ENCODE measurements at places on chromosomes 4 and X. TPM values are rescaled to one million over a fixed set of nuclear protein-coding genes. Genes with fewer than 3 reads are reported as not detected.

- H3K27me3 ChIP-seq, result peaks cover 24% of the 10 kb centered on the region
- H3K4me1 ChIP-seq, result no peaks in the 10 kb centered on the region
- no peaks in the 10 kb centered on the region for H3K36me3 ChIP-seq
- no peak for DNase-seq
- no peak overlapping the region for H3K27ac ChIP-seq
Observed at GRCh38 chrX:153438532-153438931, 7.3 kb downstream of the TREX2 start.

GRCh38 chr4:7347981-7348380 is 86.7 kb downstream of the PSAPL1 start:
- DNase-seq, result no peak
- H3K27ac ChIP-seq, result no peak overlapping the region
- H3K4me3 ChIP-seq, result no peak overlapping the region
- H3K4me1 ChIP-seq, result no peaks in the 10 kb centered on the region
- no peaks in the 10 kb centered on the region for H3K36me3 ChIP-seq
- H3K27me3 ChIP-seq, result peaks cover 5% of the 10 kb centered on the region

- no peak overlapping the region for H3K27ac ChIP-seq
- H3K36me3 ChIP-seq, result no peaks in the 10 kb centered on the region
- peak overlapping the region; percentile 52 for H3K4me3 ChIP-seq
Observed at GRCh38 chr4:173537613-173538147, 7.7 kb upstream of the HAND2 start.

DNA sequence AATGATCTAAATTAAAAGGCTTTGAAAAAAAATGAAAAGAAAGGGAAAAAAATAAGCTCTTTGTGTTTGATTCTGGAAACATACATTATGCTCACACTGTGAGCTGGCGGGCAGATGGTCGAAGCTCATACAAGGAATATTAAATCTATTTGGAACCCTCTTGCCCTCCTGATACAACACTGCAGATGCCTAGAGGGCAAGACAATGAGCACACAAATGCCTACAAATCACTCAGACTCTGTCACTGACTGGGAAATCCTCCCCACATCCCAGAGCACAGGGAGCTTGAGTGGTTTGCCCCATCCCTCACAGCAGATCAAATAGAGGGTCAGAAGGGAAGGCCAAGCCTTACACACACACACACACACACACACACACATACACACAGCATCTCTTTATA is 320.4 kb downstream of the HNRNPD start:
- no peaks in the 10 kb centered on the region for H3K4me1 ChIP-seq
- no peak for DNase-seq
- H3K4me3 ChIP-seq, result no peak overlapping the region
- peaks cover 2% of the 10 kb centered on the region for H3K27me3 ChIP-seq
- no peaks in the 10 kb centered on the region for H3K36me3 ChIP-seq
- H3K27ac ChIP-seq, result no peak overlapping the region

GRCh38 chr4:24973404-24973746 is 57.4 kb downstream of the LGI2 start:
- no peak overlapping the region for H3K27ac ChIP-seq
- H3K4me1 ChIP-seq, result no peaks in the 10 kb centered on the region
- no peak for DNase-seq
- no peaks in the 10 kb centered on the region for H3K36me3 ChIP-seq

The PWWP3B gene
- 11.8 TPM for total RNA-seq

GRCh38 chr4:111018216-111018615 is 395.3 kb upstream of the PITX2 start:
- no peaks in the 10 kb centered on the region for H3K36me3 ChIP-seq
- DNase-seq, result no peak
- H3K4me1 ChIP-seq, result no peaks in the 10 kb centered on the region
- no peak overlapping the region for H3K4me3 ChIP-seq

- no peak overlapping the region for H3K4me3 ChIP-seq
- no peaks in the 10 kb centered on the region for H3K4me1 ChIP-seq
- H3K27ac ChIP-seq, result no peak overlapping the region
- no peak for DNase-seq
- H3K27me3 ChIP-seq, result no peaks in the 10 kb centered on the region
Observed at GRCh38 chr4:47490550-47490949, 5.5 kb downstream of the ATP10D start.

The COQ2 gene
- total RNA-seq, result 29.1 TPM

DNA sequence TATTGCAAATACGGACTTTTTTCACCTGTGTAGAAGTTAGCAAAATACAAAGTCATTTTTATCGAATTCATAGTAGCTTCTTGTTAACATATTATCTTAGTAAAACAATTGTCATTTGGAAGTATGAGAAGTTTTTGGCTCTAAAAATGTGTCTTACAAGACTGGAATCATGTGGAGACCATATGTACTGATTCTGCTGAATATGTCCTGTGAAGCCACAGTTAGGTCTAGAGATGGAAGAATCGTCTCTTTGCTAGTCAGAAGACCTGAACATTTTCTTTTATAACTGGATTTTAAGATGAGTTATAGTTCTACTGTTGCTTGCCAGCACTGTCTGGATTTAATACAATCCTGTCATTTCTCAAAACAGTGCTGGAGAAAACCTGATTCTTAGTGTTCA is 29.0 kb downstream of the TMEM165 start:
- peaks cover 93% of the 10 kb centered on the region for H3K36me3 ChIP-seq
- DNase-seq, result no peak
- H3K27ac ChIP-seq, result no peak overlapping the region
- no peaks in the 10 kb centered on the region for H3K4me1 ChIP-seq
- no peak overlapping the region for H3K4me3 ChIP-seq

- no peak for DNase-seq
- H3K36me3 ChIP-seq, result no peaks in the 10 kb centered on the region
- H3K27ac ChIP-seq, result no peak overlapping the region
- H3K4me3 ChIP-seq, result no peak overlapping the region
Observed at GRCh38 chr4:7812231-7812857, 127.3 kb downstream of the AFAP1 start.

DNA sequence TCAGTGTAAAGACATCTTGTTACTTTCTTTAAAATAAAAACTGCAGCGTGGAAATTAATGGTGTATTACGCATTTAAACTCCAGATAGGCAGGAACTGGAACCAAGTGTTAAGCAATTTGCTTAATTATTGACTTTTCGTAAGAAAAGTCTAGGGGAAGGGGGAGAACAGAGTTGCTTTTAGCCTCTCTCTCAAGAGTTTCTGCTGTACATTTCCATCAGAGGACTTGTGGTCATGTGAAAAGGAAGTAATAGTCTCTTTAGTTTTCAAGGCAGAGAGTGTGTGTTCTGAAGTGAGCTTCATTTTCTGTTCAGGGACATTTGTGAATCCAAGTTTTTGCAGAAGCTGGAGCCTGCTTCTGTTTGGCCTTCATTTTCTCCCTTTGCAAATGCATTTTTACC is 127.2 kb downstream of the UBE2K start:
- H3K27me3 ChIP-seq, result no peaks in the 10 kb centered on the region
- H3K36me3 ChIP-seq, result peaks cover 39% of the 10 kb centered on the region
- no peaks in the 10 kb centered on the region for H3K4me1 ChIP-seq
- DNase-seq, result no peak
- H3K27ac ChIP-seq, result no peak overlapping the region
- no peak overlapping the region for H3K4me3 ChIP-seq

DNA sequence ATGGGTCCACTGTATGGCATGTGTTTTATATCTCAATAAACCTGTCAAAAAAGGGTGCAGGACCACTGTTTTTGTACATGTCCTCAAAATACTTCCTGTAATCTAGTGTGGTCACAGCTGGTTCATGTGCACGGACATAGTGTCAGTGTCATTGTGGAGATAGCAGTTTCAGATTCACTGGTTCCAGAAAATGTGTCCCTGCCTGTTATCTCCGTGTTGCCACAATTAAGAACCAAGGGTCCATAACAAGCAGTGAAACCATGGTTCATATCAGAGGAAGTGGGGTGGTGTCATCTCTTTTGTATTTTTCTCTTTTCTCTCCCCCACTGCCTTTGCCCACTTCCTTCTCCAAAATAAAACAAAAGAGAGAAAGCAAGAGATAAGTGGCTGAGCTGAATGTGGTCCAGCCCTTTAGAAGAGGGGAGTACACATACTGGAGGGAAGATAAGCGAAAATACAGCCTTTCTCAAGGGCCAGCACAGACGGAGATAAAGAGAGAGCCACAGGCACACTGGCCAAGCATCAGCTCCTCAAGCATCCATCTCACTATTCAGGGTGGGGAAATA is 51.2 kb downstream of the TBL1X start:
- H3K36me3 ChIP-seq, result no peaks in the 10 kb centered on the region
- no peak overlapping the region for H3K27ac ChIP-seq
- H3K4me1 ChIP-seq, result peaks cover 14% of the 10 kb centered on the region
- no peaks in the 10 kb centered on the region for H3K27me3 ChIP-seq
- DNase-seq, result no peak

GRCh38 chr4:39045827-39046221 is 13.6 kb upstream of the TMEM156 start:
- H3K4me1 ChIP-seq, result no peaks in the 10 kb centered on the region
- H3K27ac ChIP-seq, result peak overlapping the region; percentile 80
- no peaks in the 10 kb centered on the region for H3K36me3 ChIP-seq
- peak overlapping the region; percentile 84 for H3K4me3 ChIP-seq
- no peak for DNase-seq
- H3K27me3 ChIP-seq, result no peaks in the 10 kb centered on the region

DNA sequence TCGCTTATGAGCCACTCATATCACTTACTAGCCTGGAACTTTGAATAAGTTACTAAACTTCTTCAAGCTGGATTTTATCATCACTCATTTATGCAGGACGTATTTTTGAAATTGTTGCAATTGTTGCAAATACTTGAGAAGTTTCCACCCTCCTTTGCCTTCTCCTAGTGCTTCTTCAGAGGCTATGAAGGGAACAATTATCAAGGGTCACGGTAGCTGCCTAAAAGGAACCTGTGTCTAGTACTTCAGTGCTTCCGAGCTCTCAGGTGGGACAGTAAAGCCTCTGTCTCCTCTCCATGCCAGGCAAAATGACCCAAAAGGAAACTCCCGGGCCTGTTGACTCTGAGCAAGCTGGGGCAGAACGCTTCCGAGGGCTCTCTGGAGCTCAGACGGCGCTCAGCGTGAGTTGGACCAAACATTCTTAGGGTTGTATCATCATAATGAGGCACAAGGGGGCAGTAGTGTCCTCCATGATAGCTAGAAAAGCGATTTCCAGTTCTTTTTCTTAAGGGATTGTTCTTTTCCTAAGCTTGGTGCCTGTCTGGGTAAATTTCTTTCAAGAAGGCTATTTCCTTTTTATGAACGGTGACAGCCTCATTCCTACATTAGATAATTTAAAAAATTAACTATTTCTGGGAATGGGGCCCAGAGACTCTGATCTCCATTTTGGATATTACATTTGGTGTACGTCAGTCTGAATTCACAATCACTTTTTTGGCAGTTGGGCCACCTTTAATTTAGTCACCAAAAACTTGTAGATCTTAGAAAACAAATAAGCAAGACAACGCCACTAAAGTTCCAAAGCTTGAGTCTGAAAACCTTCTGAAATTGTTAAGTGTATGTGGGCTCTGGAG is 73.1 kb downstream of the PACRGL start:
- no peaks in the 10 kb centered on the region for H3K4me1 ChIP-seq
- H3K27me3 ChIP-seq, result no peaks in the 10 kb centered on the region
- H3K27ac ChIP-seq, result no peak overlapping the region

- no peak overlapping the region for H3K4me3 ChIP-seq
- no peaks in the 10 kb centered on the region for H3K27me3 ChIP-seq
- peaks cover 25% of the 10 kb centered on the region for H3K4me1 ChIP-seq
- peak overlapping the region; percentile 50 for H3K27ac ChIP-seq
- DNase-seq, result no peak
Observed at GRCh38 chr4:8047837-8048678, 108.4 kb upstream of the AFAP1 start.

The OPRPN gene
- not detected for total RNA-seq

The NAP1L3 gene
- total RNA-seq, result 0.23 TPM

- H3K4me1 ChIP-seq, result no peaks in the 10 kb centered on the region
- no peak for DNase-seq
- no peak overlapping the region for H3K4me3 ChIP-seq
- H3K27me3 ChIP-seq, result no peaks in the 10 kb centered on the region
- no peak overlapping the region for H3K27ac ChIP-seq
Observed at GRCh38 chr4:143109376-143109775, 75.3 kb upstream of the USP38 start.

DNA sequence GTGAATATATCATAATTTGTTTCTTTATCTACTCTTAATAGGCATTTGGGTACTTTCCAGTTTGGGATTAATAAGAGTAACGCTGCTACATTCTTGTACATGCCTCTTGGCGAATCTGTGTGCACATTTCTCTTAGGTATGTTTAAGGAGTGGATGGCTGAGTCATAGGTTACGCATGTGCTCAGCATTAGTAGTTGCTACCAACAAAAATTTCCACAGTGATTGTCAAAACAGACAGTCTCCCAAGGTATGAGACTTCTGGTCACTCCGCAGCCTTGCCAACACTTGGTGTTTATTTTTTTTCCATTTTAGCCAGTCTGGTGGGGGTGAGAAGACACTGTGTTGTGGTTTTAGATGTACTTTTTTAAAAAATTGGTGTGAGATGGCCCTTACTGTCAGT is 44.6 kb downstream of the FGFBP1 start:
- H3K4me3 ChIP-seq, result no peak overlapping the region
- H3K27ac ChIP-seq, result no peak overlapping the region
- DNase-seq, result no peak
- H3K27me3 ChIP-seq, result peaks cover 2% of the 10 kb centered on the region
- no peaks in the 10 kb centered on the region for H3K36me3 ChIP-seq

DNA sequence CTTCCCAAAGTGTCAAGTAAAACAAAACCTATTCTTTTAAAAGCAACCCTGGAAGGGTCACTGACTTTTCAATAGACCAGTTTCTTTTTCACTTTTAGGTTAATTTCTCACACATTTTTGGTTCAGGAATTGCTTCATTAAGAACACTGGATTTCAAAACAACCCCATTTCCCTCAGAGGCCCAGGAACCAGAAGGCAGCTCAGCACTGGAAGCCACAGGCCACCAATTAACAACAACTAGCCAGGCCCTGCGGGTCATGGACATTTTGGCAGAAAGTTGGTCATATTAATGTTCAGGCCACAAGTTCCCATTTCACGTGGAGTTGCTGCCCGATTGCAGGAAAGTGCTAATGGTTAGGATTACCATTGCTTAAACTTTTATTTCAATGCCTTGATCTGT is 39.8 kb downstream of the HAND2 start:
- no peak for DNase-seq
- H3K36me3 ChIP-seq, result no peaks in the 10 kb centered on the region
- H3K4me1 ChIP-seq, result no peaks in the 10 kb centered on the region
- H3K27me3 ChIP-seq, result no peaks in the 10 kb centered on the region
- no peak overlapping the region for H3K4me3 ChIP-seq

GRCh38 chrX:9846631-9847030 is 60.4 kb downstream of the SHROOM2 start:
- no peak overlapping the region for H3K4me3 ChIP-seq
- no peaks in the 10 kb centered on the region for H3K4me1 ChIP-seq
- no peaks in the 10 kb centered on the region for H3K27me3 ChIP-seq
- H3K27ac ChIP-seq, result no peak overlapping the region
- no peak for DNase-seq

- DNase-seq, result no peak
- H3K27ac ChIP-seq, result no peak overlapping the region
- no peaks in the 10 kb centered on the region for H3K36me3 ChIP-seq
- H3K4me3 ChIP-seq, result no peak overlapping the region
Observed at GRCh38 chrX:111498538-111499103, 12.8 kb upstream of the SERTM2 start.

- H3K27ac ChIP-seq, result peak overlapping the region; percentile 97
- peaks cover 3% of the 10 kb centered on the region for H3K36me3 ChIP-seq
- H3K4me1 ChIP-seq, result peaks cover 9% of the 10 kb centered on the region
- H3K4me3 ChIP-seq, result peak overlapping the region; percentile 100
- H3K27me3 ChIP-seq, result no peaks in the 10 kb centered on the region
Observed at GRCh38 chr4:498328-498904, 540 bp downstream of the ZNF721 start.

- H3K27me3 ChIP-seq, result peaks cover 20% of the 10 kb centered on the region
- no peak for DNase-seq
- H3K36me3 ChIP-seq, result peaks cover 7% of the 10 kb centered on the region
Observed at GRCh38 chrX:107713543-107714205, 61.9 kb downstream of the TSC22D3 start.

All from psoas muscle (tissue), 8 donors.